ENCODE measurements at places on chromosomes 1 and 21.

GRCh38 chr1:72693376-72693775 is 411.0 kb upstream of the NEGR1 start:
- no peak for DNase-seq

- DNase-seq: peak; percentile 95
Observed at GRCh38 chr1:27891196-27891889, 19.0 kb downstream of the THEMIS2 start.

DNA sequence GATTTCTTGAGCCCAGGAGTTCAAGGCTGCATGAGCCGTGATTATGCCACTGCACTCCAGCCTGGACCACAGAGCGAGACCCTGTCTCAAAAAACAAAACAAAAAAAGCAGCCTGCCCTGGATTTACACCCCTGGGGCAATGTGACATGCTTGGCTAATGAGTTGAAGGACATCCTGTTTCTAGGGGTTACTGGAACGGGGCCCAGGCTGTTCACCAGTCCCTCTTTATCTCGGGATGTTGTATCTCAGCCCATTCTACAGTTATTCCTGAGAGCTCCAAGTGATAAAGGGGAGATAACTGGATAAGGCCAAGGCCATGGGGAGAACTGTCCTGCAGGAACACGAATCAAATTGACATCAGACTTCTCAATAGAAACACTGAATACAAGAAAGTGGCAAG is 21.7 kb upstream of the S100A2 start:
- no peak for DNase-seq

- DNase-seq: no peak
Observed at GRCh38 chr1:7561331-7561921, 209.7 kb upstream of the VAMP3 start.

DNA sequence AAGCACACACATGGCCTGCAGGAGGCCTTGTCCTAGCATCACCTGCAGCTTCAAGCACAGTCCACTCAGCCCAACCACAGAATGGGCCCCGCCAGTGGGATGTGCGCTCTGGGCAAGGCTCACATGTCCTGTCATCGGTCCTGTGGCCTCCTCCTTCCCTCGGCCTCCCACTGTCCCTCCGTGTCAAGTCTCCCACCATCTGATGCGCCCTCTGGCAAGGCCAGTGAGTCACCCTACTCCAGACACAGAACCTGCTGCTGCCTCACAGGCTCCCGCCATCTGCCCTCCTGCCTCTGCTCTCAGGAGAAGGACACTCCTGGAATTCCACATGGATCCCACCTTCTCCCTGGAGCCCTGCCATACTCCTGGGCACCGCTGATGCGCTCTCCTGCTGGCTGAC is 14.2 kb downstream of the KCNAB2 start:
- DNase-seq: peak; percentile 46

DNA sequence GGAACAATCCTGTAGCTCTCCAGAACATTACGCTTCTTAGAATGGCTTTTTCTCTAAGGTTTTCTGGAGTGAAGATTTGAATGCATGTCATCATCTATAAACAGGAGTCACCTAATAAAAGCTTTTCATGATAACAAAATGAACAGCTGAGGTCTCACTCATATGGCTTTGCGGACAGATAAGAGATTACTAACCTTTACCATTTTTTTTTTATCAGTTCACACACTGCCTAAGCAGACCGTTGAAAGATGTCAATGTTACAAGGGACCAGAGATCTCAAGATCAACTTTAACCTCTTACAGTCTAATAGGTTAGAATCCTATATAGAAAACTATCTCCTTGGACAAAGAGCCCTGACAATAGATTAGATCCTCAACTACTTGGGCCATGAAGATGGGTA is 41.4 kb downstream of the SCMH1 start:
- no peak for DNase-seq

GRCh38 chr1:38191461-38191860 is 144.9 kb upstream of the POU3F1 start:
- no peak for DNase-seq

GRCh38 chr1:23097316-23097715 is 71.3 kb downstream of the LUZP1 start:
- DNase-seq: no peak

Data from suppressor macrophage treated with lipopolysaccharide for 4 hours (primary cell).